ENCODE measurements at places on chromosomes 5 and 9. TPM values are rescaled to one million over a fixed set of nuclear protein-coding genes. Genes with fewer than 3 reads are reported as not detected.

ADAMTS19 gene
- not detected for total RNA-seq

GRCh38 chr5:65818592-65818991 lies 96.6 kb downstream of the NLN start:
- H3K4me1 ChIP-seq = peaks cover 38% of the 10 kb centered on the region
- H3K27ac ChIP-seq = no peak overlapping the region
- peaks cover 5% of the 10 kb centered on the region for H3K36me3 ChIP-seq
- no peak overlapping the region for H3K4me3 ChIP-seq
- DNase-seq = no peak
- H3K27me3 ChIP-seq = no peaks in the 10 kb centered on the region

MYO10 gene
- total RNA-seq = 101 TPM

GRCh38 chr9:112097712-112098688 lies 77.1 kb downstream of the SUSD1 start:
- peaks cover 6% of the 10 kb centered on the region for H3K36me3 ChIP-seq
- peaks cover 10% of the 10 kb centered on the region for H3K4me1 ChIP-seq
- no peak overlapping the region for H3K4me3 ChIP-seq

DNA sequence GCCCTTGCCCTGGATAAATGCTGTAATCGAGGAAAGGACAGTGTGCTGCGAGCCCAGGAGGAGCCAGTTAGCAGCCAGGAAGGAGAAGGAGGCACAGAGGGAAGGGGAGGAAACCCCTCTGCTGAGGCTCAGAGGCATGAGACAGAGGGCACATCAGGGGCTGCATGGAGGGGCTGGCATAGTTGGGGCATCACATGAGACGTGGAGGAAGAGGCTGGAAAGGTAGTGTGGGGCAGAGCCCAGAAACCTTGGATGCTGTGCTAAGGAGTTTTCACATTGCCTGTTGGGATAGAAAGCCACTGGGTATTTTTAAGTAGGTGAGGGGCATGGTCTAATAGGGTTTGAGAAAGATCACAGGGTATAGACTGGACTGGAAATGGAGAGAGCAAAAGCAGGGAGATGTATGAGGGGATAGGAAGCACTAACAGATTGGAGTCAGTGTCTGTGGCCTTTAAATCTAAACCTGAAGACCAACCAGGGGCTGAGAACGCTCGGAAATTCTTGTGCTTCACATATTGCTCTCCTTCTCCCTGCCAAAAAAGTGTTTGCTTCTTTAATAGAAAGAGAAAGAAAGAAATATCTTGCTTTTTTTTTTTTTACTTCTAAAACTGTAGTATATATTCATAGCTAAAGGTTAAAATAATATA lies 33.0 kb upstream of the ANGPTL2 start:
- DNase-seq = no peak
- H3K4me1 ChIP-seq = no peaks in the 10 kb centered on the region
- no peaks in the 10 kb centered on the region for H3K36me3 ChIP-seq
- H3K4me3 ChIP-seq = no peak overlapping the region

NSUN2 gene
- 90.7 TPM for total RNA-seq

SPINK4 gene
- not detected for total RNA-seq

LIX1 gene
- not detected for total RNA-seq
